Activated T-cell treated with anti-CD3 and anti-CD28 coated beads, Interleukin-2, amount 50 U/mL, for 72 hours (primary cell): ENCODE measurements at places on chromosomes 6 and 20. TPM values are rescaled to one million over a fixed set of nuclear protein-coding genes. Genes with fewer than 3 reads are reported as not detected.

- H3K27ac ChIP-seq = no peak overlapping the region
- no peak for DNase-seq
- H3K27me3 ChIP-seq = peaks cover 35% of the 10 kb centered on the region
- no peaks in the 10 kb centered on the region for H3K4me1 ChIP-seq
Observed at GRCh38 chr6:148720406-148720805, 26.4 kb upstream of the UST start.

DNA sequence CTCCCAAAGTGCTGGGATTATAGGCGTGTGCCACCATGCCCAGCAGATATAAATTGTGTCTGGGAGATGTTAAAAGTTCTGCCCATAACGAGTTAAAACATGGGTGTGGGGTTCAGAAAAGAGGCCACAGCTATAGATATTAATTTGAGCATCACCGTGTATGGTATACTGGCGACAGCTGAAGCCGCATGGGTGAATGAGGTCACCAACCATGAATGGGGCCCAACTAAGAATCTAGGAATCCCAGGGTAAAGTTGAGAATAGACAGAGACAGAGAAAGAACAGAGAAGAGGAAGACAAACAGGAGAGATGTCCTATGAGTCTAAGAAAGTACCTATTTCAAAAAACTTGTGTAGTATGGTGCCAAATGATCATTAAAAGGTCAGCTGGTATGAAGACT lies 50.9 kb downstream of the ILRUN start:
- peak overlapping the region; percentile 1 for H3K27ac ChIP-seq
- peaks cover 11% of the 10 kb centered on the region for H3K36me3 ChIP-seq
- no peaks in the 10 kb centered on the region for H3K27me3 ChIP-seq

DNA sequence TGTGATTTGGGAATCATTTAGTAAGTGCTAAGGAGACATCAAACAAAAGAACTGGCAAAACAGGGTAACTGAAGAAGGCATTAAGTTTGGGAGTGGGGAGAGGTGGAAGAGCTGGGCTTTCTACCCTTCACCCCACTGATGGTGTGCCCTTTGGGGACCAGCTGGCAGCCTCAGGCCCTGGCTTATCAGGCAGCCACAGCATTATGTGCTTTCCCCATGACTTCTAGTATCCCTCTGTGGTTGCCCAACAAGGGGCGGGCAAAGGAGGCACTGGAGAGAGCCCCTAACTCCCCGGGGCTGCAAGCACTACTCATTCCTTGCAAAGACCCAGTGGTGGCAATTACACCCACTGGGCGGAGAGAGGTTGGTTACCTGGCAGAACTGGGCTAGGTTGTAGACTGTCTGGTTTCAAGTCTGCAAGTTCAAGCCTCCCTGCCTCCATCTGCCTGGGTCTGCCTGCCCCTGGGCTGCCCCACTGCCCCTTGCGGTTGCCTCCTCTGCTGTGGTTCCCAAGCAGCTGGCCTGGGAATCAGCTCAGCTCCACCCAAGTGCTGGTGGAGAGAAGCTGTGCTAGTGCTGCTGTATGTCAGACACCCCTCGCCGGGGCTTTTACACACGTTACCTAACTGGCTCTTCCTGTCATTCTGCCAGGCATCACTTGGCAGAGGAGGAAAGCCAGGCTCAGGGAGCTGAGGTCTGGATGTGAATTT lies 29.9 kb downstream of the KCNK5 start:
- H3K4me1 ChIP-seq = peaks cover 14% of the 10 kb centered on the region
- H3K27me3 ChIP-seq = no peaks in the 10 kb centered on the region

DNA sequence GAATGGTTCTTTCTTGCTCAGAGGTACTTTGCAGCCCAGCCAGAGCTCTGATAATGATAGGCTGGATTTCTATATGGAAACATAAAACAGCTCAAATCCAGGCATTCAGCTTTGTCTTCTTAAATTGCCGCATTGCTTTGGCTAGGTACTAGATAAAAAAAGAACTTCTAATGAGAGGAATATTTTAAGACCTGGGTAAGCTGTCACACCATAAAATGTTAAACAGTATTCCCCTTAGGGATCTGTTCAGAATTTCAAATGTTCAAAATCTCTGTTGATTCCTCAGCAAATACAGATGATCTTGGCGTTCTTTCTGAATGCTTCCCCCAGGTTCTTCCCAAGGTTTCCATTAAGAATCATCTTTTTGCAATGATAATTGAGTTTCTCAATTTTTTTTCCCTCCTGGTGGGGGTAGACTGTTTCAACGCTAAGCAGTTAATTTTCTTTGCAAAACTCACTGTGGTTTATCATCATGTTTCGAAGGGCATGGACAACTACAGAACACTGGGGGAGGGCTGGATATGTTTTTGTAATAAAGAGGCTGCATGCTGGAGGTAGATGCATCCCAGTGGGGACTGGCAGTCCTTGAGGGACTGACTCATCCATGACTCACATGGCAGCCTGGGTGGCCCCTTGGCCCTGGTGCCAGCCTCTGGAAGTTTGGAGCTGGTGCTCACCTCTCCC lies 31.0 kb downstream of the TIAM2 start:
- no peak overlapping the region for H3K27ac ChIP-seq
- H3K27me3 ChIP-seq = no peaks in the 10 kb centered on the region
- no peaks in the 10 kb centered on the region for H3K36me3 ChIP-seq
- H3K4me3 ChIP-seq = no peak overlapping the region

GRCh38 chr20:42701948-42702347 lies 487.8 kb downstream of the PTPRT start:
- H3K4me1 ChIP-seq = no peaks in the 10 kb centered on the region
- no peaks in the 10 kb centered on the region for H3K27me3 ChIP-seq
- no peaks in the 10 kb centered on the region for H3K36me3 ChIP-seq
- H3K4me3 ChIP-seq = no peak overlapping the region

Gene TRIM26
- 89.0 TPM for total RNA-seq
